Stimulated activated CD4-positive, alpha-beta T cell treated with anti-CD3 and anti-CD28 coated beads, Interleukin-1b, Interleukin-23, amount 100 ng/mL, for 1 hour (primary cell): ENCODE measurements at places on chromosomes 2 and 18.

DNA sequence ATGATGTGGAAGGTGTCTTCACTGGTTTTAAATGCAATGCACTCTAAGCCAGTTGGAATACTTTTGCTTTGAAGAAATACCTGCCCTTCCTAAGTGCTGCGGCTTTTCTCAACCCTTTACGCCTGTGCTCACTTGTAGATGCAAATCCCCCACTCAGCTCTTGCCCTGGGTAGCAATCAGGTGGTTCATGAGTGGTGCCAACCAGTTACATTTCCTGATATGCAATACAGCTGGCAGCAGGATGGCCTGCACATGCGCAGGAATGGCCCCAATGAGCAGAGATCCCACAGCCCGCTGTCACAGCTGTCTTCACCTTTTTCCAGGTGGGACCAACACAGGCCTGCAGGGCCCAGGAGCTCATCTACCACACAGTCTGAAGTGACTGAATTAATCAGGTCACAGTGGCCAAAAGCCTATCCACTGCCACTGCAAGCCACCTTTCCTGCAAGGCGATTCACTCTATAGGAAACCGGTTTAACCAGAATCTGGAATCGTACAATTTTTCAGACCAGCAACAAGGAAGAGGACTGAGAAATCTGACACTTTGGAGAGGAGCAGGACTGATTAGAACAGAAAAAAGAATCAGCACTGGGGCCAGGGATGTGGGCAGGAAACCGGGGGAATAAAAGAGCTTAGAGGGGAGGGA lies 247.8 kb downstream of the MYT1L start:
- no peak for DNase-seq

DNA sequence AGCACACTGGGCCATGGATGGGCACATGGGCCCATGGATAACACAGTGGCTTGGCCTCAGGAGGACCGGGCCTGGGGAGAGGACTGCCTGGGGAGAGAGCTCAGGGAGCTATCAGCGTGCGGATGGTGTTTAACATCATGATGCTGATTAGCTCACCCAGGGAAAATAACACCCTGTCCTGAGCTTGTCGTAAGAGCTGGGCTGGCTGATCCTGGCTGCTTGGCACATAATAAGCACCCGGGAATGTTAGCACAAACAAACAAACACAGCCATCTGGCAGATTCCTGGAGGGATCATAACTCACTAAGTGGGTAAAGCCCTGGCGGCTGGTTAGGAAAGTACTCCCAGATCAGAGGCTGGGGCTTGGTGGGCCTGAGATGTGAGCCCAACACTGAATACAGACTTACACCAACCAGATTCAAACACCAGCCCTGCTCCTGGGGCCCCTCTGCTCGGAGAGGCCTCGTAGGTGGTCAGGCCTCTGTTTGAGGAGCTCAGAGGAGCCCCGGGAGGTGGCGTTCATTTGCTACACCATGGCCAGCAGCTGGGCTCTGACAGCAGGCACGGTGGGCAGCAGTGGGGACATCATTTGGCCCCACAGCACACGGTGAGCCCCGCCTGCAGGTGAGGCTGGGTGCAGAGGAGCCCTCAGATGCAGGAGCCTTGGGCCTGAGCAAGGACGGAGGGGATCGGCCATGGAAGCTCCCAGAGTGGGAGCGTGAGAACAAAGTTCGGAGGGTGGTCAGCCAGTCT lies 193.4 kb upstream of the HDAC4 start:
- no peak for DNase-seq

- no peak for DNase-seq
These were observed 7.9 kb upstream of the WDR33 start for GRCh38 chr2:127818794-127819425.

- no peak for DNase-seq
These were observed 98.1 kb downstream of the TGIF1 start for GRCh38 chr18:3547891-3548615.

DNA sequence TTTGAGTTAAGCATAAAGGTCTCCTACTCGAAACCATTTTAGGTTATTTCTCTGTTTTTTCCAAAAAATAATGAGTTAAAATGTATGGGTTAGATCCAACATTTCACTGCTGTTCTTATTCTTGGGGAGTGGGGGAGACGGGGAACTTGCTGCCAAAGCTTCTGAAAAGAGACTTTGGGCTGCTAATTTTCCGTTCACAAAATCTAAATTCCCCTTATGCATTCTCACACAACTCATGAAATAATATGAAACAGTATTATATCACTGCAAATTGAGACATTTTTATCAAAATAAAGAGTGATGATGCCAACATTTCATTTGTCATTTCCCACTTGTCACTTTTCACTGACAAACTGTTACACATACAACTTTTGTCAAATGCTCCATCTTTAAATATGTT lies 7.8 kb downstream of the SATB2 start:
- DNase-seq = no peak

- no peak for DNase-seq
These were observed 29.0 kb downstream of the EDAR start for GRCh38 chr2:108960006-108960405.
